CD4-positive, alpha-beta T cell treated with Interleukin-17A for 4 hours (primary cell): ENCODE measurements at places on chromosomes 2 and 18.

DNA sequence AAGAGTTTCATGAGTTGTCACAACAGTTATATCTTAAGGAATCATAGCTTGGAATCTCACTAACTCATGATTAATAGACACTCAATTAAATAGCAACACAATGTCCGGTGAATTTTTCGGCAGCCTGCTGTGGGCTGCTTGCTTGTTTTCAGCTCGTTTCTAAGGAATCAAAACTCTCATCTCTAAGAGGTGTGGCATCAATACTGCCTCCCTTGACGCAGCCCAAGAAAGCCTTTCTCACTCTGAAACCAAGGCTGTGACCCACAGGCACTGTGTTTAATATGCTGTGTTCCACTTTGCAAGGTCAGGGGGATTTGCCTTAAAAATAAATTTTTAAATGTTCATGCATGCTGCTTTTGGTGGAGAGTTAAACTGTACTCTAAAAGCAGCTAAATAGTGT, 5.4 kb downstream of the DCC start:
- DNase-seq, result no peak

DNA sequence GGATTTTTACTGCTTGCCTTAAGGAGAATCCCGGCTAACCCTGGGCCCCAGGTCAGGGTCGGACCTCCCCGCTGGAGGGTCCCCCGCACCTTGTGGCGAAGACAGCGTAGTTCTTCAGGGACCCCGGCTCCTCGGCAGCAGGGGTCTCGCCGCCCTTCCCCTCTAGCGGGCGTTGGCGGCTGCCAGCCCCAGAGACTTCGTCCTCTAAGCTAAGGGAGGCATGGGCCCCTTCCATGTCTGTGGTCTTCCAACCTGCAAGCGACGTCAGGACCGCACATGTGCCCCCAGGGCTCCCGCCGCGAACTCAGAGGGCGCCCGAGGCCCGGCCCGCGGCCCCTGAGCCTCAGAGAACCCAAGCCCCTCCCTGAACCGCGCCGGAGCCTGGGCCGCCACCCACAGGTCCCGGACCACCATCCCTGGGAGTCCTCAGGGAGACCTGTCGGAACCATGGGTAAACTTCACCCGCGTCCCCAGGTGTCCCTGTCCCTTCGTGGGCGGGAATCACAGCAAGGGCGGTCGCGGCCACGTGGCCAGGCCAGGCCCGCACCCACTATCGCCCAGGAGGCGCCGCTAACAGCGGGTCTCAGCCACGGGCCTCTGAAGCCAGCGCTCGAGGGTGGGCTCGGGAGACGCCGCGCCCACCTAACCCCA, 562 bp downstream of the ANKMY1 start:
- DNase-seq, result no peak

GRCh38 chr18:33440060-33441043, at the start of gene CCDC178:
CCDC178 (minus strand) TSS chr18:33440721; CDS start chr18:33412088, 28,633 bp downstream.
- DNase-seq, result no peak

DNA sequence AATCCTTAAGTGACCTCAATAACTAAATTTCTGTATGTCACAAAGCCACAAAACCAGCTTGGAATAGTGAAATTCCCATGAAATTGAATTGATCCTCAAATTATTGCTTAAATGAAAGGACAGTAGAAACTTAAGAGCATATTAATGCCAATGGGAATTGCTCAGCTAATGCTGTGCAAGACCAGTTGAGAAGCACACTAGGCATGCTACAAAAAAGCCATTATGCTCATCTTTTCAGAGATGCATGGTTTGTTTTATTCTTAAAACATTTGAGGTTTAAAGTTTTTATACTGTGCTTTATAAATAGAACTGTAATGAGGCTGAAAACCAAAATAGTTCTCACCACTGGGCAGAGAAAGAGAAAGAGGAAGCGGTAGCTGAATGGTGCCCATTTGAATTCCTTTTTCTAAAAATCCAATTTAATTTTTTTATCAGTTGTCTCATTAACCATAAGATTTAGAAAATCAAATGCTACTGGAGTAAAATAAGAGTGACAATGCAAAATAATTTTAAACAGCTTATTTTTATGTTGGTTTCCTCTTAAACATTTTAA, 98.6 kb downstream of the LNPK start:
- no peak for DNase-seq

DNA sequence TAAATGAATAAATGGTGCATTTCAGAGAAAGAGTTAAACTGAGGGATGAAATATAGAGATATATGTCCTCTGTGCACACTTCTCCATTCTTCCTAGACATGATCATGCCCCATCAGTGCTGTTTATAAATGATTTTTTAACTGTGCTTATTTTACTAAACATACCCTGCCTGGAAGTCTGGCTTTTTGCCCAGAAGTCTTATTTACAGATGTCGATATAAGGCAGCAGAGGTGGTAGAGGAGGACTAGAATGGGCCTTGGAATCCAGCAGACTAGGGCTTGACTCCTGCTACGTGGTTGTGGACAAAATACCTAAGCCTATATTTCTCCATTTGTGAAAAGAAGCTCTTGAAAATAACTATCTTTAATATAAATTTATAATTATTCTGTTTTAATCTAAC, 355.5 kb downstream of the RAD51AP2 start:
- no peak for DNase-seq

GRCh38 chr2:26523750-26524149, 45.8 kb upstream of the OTOF start:
- DNase-seq, result no peak

DNA sequence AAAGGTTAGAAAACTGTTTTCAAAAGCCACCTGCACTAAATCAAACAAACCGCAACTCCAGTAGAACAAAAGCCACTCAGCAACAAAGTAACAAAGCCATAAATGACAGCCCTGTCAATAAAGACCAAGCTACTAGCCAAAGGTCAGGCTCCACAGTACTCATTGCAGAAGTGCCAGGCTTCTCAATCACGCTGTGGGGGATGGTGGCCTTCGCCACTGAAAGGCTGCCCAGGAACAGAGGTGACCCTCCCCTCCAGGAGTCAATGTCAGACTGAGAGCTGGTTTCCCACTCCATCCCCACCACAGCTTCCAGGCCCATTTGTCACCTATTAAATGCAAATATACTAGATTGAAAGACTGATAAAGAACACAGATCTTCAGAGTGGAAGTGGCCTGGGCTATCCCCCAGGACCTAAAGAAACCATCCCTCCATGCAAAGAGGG, 5.9 kb downstream of the ATP8B1 start:
- DNase-seq, result no peak

- DNase-seq, result no peak
Measured at GRCh38 chr2:168705534-168706470, 96.6 kb upstream of the NOSTRIN start.

GRCh38 chr2:239625971-239626734, 225.3 kb upstream of the HDAC4 start:
- DNase-seq, result no peak

DNA sequence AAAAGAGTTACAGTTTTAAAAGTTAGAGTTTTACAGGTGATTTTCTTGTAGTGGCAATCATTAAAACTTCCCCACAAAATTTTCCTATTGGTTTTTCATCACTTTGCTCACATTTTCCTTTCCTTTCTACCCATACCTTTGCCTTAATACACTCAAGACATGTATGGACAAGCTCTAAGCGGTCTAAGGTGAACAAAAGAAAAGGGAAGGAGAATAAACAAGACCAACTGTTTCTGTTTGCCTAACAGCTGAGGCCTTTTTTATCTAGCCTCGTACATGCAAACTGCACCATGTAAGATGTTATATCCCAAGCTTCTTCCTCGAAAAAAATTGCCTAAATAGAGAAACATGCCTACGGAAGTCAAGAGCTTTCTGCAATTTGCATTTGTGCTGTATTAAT, 33.9 kb upstream of the TBC1D8 start:
- DNase-seq, result no peak

DNA sequence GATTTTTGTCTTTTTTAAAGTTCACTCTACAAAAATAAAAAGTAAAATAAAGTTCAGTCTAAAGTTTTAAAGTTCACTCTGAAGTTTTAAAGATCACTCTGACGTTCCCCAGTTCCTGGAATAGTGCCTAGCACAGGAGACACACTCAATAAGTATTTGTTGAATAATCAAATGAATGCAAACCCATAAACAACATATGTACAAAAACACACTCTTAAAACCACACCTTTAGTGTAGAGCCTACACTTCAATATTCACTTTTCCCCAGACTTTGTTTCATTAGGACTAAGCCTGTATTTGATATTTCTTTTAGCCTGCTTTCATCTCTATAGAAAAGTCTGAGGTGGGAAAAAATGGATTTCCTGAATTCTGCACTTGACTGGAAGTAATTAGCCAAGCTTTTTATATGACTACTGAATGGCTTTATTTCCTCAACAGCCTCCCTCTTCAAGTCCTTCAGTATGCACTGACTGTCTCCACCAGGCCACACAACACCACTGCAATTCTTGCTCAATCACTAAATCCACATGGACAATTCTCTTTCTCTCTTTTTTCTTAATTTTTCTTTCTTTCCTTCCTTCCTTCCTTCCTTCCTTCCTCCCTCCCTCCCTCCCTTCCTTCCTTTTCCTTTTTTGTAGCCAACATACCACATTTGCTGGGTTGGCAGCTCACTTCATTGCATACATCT, 104.6 kb downstream of the SS18 start:
- DNase-seq, result no peak

DNA sequence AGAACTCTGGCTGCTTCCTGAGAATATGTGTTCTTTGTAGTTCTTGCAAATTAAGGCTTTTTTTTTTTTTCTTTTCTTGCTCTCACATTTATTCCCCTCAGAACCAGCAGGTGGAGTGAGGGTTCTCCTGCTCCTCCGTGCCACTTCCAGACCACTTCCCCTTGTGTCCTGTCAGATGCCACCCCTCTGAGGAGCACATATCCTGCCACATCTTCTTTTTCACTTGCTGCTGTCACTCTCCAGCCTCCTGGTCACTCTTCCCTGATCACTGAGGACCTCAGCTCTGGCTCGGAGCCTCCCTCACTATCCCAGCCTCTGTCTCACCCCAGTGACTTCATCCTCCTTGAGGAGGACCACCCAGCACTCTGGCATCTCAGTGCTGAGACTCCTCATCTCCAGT, 100.5 kb downstream of the TACR1 start:
- DNase-seq, result no peak

- no peak for DNase-seq
Measured at GRCh38 chr2:54957321-54957999, 92.8 kb downstream of the RTN4 start.

DNA sequence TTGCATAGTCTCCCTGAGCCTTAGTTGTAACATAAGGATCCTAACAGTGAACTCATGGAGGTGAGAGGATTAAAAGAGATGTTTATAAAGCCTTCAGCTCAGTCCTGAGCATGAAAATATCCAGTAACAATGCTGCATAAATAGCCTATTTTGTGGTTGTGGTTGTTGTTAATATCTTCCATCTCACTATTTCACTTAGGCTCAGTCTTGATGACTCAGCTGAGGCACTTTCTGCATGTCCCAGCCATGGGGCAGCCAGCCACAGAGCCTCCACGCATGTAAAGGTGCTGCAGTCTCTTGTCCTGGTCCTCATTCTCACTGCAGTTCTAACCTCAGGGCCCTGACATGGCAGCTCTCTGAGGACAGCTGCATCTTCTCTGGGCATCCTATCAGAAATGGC, 218.8 kb upstream of the PKDCC start:
- no peak for DNase-seq

DNA sequence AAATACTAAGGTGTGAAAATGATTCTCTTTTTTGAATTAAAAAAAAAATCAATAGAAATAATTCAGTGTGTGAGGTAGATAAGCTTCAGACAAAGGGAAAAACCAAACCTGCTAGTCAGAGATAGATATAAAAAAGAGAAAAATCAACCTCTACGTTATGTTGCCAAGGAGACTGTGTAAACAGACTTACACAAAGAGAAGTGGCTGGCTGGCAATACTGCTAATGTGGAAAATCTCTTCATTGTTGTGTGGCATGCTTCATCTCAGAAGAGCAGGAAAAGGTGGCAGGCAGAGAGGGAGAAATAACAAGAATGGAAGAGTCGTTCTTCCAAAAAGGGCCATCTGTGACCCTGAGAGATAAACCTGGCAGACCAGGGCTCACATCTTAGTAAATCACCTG, 200.8 kb downstream of the SLC8A1 start:
- DNase-seq, result no peak

- no peak for DNase-seq
Measured at GRCh38 chr2:44397447-44398175, 35.9 kb downstream of the CAMKMT start.

- no peak for DNase-seq
Measured at GRCh38 chr18:79859314-79859713, 61.6 kb downstream of the KCNG2 start.

DNA sequence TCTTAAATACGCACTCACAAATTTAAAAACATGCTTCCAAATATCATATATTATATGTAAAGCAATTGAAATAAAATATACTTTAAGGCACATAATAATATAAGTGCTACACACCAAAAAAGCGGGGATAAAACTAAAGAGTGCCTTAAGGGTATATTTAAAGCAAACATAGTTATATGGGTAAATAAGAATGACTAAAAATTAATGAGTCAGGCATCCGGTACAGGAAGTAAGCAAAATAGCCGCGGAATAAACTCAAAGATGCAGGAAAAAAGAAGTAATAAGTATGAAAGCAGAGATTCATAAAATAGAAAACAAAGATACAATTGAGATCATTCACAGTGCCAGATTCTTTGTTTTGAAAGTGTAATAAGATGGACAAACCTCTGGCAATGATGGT, 503.5 kb upstream of the SOX11 start:
- no peak for DNase-seq

DNA sequence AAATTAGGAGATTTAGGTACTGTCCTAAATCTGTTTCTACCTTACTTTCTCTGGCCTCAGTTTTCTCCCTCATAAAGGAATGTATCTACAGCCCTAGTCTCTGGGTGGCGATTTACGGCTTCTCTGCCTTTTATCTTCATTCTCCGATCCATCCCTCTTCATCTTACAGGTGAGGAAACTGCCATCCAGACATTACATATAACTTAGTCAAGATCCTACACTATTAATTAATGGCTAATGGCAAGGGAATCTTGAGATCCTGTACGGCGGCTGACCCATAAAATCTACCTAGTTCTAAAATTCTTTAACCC, 386 bp upstream of the YIPF4 start:
- no peak for DNase-seq

DNA sequence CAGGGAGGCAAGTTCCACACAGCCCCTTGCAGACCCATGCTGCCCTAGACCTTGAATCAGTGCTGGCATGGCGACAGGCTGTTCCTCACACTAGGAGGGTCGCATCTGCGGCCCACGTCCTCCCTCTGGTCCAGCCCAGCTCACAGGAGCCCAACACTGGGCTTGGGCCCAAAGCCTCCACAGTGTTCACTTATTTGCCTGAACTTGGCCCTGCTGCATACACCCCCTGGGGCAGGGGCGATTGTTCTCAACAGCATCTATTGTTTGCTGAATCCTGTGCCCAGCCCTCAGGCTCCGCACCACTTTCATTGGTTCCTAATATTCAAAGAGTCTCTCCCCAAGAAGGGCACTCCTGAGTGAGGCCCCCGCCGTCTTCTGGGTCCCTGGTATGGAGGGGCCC, 90.7 kb downstream of the ZBTB7C start:
- no peak for DNase-seq

GRCh38 chr2:230912724-230913123, 12.3 kb downstream of the GPR55 start:
- no peak for DNase-seq

- no peak for DNase-seq
Measured at GRCh38 chr2:204370172-204370718, 175.0 kb upstream of the PARD3B start.
